ENCODE measurements at places on chromosomes 3 and 15. TPM values are rescaled to one million over a fixed set of nuclear protein-coding genes. Genes with fewer than 3 reads are reported as not detected.
A peak's percentile ranks its signal among the peaks of the same experiment; 100 is the strongest.

DNA sequence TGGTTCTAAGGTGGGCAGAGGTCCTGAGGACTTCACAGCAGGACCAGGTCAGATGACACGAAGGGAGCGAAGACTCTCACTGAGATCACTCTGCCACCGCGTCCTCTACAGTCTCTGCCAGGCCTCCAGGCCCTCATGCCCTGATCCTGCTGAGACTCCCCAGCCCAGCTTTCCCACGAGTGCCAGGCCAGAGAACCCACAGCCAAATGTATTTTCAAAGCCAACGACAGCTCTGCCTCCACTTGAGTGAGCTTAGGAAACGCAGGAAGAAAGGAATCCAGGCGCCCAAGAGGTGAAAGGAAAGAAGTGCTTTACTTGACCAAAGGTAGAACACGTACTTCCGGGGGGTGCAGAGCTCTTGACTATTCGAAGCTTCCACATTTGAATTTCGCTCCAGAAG lies 275.0 kb downstream of the XXYLT1 start:
- H3K4me3 ChIP-seq, result no peak overlapping the region
- peaks cover 4% of the 10 kb centered on the region for H3K27me3 ChIP-seq
- no peaks in the 10 kb centered on the region for H3K36me3 ChIP-seq
- no peaks in the 10 kb centered on the region for H3K4me1 ChIP-seq
- DNase-seq, result no peak

GRCh38 chr15:28068930-28069329 lies 30.2 kb downstream of the OCA2 start:
- no peak for DNase-seq
- no peak overlapping the region for H3K4me3 ChIP-seq
- H3K27me3 ChIP-seq, result peaks cover 21% of the 10 kb centered on the region
- no peaks in the 10 kb centered on the region for H3K4me1 ChIP-seq
- no peaks in the 10 kb centered on the region for H3K36me3 ChIP-seq

GRCh38 chr15:64233299-64233698 lies 70.5 kb upstream of the PPIB start:
- H3K4me3 ChIP-seq, result no peak overlapping the region
- H3K36me3 ChIP-seq, result peaks cover 4% of the 10 kb centered on the region
- no peak overlapping the region for H3K27ac ChIP-seq
- DNase-seq, result no peak

- H3K27ac ChIP-seq, result peak overlapping the region; percentile 51
- DNase-seq, result no peak
- H3K27me3 ChIP-seq, result peaks cover 4% of the 10 kb centered on the region
- H3K4me1 ChIP-seq, result peaks cover 23% of the 10 kb centered on the region
These were observed 1.1 kb downstream of the TFDP2 start for GRCh38 chr3:142148044-142148791.

DNA sequence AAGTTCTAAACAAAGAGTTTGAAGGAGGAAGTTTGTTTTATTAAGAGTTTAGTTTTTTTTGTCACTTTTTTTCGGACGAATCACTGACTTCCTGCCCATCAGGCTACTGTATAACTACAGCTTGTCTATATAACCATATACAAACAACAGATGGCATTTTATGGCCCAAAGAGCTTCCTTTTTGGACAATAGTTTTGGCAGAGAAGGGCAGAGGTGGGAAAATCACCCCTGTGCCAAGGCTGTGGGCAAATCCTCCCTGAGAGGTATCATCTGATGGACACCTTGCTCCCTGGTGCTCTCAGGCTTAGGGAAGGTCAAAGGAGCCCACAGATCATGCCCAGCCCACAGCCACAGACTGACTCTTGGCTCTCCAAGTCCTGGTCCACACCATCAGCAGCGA lies 113.4 kb downstream of the OXNAD1 start:
- peak overlapping the region; percentile 85 for H3K27ac ChIP-seq
- H3K36me3 ChIP-seq, result peaks cover 91% of the 10 kb centered on the region
- no peak overlapping the region for H3K4me3 ChIP-seq
- H3K4me1 ChIP-seq, result peaks cover 82% of the 10 kb centered on the region
- DNase-seq, result no peak

HAUS2 gene
- total RNA-seq, result 42.2 TPM

- H3K4me3 ChIP-seq, result no peak overlapping the region
- peak; percentile 32 for DNase-seq
- H3K4me1 ChIP-seq, result peaks cover 13% of the 10 kb centered on the region
- H3K27ac ChIP-seq, result peak overlapping the region; percentile 82
- H3K27me3 ChIP-seq, result no peaks in the 10 kb centered on the region
These were observed 49.8 kb upstream of the SLC4A7 start for GRCh38 chr3:27533718-27534573.

GRCh38 chr3:11450015-11450414 lies 177.8 kb downstream of the ATG7 start:
- no peak overlapping the region for H3K4me3 ChIP-seq
- peaks cover 2% of the 10 kb centered on the region for H3K36me3 ChIP-seq
- H3K4me1 ChIP-seq, result no peaks in the 10 kb centered on the region
- H3K27ac ChIP-seq, result no peak overlapping the region

DNA sequence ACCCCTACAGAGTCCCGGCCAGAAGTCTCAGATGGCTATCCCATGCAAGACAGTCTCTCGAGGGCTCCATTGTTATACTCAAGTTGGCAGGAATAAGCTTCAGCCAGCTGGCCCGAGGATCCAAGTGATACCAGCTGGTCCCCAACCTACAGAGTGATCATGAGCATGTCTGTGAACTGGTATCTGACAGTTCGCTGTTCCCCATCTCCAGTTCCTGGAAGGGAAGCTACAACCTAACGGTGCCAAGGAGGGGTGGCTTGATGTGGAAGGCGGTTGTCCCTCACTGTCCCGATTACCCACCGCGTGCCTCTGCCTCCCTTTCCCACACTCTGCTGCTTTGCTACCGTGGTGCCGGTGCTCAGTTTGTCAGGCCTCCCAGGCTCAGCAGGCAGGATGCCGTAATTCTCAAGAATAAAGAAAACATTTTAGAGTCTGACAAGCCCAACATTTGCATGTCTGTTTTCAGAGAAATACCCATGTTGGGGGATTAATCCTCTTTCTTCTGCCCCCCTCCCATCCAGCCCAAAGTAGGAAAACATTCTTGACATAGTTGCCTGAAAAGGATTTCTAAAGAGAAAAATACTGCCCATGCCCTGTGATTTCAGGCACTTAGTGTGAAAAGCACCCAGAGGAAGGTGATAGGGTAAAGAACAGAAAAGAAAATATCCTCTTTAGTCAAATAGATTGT lies 49.4 kb upstream of the HES1 start:
- no peaks in the 10 kb centered on the region for H3K36me3 ChIP-seq
- peaks cover 11% of the 10 kb centered on the region for H3K4me1 ChIP-seq
- no peak overlapping the region for H3K4me3 ChIP-seq

GRCh38 chr15:83559310-83559966 lies 94.5 kb upstream of the ADAMTSL3 start:
- no peaks in the 10 kb centered on the region for H3K4me1 ChIP-seq
- no peak overlapping the region for H3K27ac ChIP-seq
- H3K27me3 ChIP-seq, result peaks cover 5% of the 10 kb centered on the region
- H3K36me3 ChIP-seq, result no peaks in the 10 kb centered on the region
- no peak overlapping the region for H3K4me3 ChIP-seq

GOLGA8R gene
- total RNA-seq, result 12.1 TPM

GRCh38 chr3:42525736-42526345 lies 23.4 kb downstream of the VIPR1 start:
- H3K4me1 ChIP-seq, result peaks cover 53% of the 10 kb centered on the region
- H3K4me3 ChIP-seq, result no peak overlapping the region
- peak overlapping the region; percentile 92 for H3K27ac ChIP-seq
- no peak for DNase-seq

CKMT1A gene
- not detected for total RNA-seq

DNA sequence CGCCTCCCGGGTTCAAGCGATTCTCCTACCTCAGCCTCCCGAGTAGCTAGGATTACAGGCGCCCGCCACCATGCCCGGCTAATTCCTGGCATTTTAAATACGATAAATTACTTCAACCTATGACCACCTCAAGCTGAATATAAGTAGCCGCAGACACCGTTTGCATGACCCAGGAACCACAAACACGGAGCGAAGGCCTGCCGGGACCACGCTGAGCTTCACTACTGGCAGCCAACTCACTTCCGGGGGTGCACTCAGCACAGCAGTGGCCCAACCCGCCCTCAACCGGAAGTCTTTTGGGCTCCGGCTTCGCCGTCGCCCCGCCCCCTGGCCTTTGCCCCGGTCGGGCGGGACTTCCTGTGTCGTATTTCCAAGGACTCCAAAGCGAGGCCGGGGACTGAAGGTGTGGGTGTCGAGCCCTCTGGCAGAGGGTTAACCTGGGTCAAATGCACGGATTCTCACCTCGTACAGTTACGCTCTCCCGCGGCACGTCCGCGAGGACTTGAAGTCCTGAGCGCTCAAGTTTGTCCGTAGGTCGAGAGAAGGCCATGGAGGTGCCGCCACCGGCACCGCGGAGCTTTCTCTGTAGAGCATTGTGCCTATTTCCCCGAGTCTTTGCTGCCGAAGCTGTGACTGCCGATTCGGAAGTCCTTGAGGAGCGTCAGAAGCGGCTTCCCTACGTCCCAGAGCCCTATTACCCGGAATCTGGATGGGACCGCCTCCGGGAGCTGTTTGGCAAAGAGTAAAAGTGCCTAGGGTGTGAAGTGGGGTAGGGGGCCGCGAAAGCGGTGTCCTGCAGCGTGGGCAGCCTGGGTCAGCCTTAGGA lies at the start of gene TIMMDC1:
TIMMDC1 (plus strand) TSS at position 362 of the 826 bp plus-strand sequence; CDS start at position 549, 187 bp downstream.
- peaks cover 32% of the 10 kb centered on the region for H3K4me1 ChIP-seq
- H3K27ac ChIP-seq, result peak within 1 kb of the TSS; percentile 98
- no peaks in the 10 kb centered on the region for H3K27me3 ChIP-seq

PLSCR1 gene
- 177 TPM for total RNA-seq

GRCh38 chr3:176430244-176431037 lies 766.8 kb downstream of the TBL1XR1 start:
- no peak for DNase-seq
- no peaks in the 10 kb centered on the region for H3K36me3 ChIP-seq
- H3K4me1 ChIP-seq, result no peaks in the 10 kb centered on the region
- H3K27ac ChIP-seq, result no peak overlapping the region
- H3K4me3 ChIP-seq, result no peak overlapping the region

GRCh38 chr15:64017082-64017588 lies 29.1 kb downstream of the DAPK2 start:
- DNase-seq, result no peak
- no peaks in the 10 kb centered on the region for H3K36me3 ChIP-seq
- no peak overlapping the region for H3K27ac ChIP-seq

DNA sequence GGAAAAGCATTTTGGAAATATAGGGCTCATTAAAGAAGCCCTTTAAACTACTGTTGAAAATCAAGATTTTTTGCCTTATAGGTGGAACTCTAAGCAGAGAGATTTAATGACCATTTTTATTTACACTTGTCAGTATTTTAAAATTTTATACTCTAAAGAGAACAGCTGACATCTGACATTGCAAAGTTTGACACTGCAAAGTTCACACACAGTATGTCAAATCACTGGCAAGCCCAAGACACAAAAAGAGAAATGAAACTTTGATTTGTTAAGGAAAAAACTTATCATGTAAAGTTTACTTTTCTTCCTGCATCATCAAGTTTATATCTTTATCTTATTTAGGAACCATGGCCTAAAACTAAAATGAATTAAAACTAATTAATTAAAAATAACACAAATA lies 40.2 kb downstream of the DPH6 start:
- H3K4me3 ChIP-seq, result no peak overlapping the region
- no peak for DNase-seq
- no peaks in the 10 kb centered on the region for H3K27me3 ChIP-seq
- H3K36me3 ChIP-seq, result no peaks in the 10 kb centered on the region

DNA sequence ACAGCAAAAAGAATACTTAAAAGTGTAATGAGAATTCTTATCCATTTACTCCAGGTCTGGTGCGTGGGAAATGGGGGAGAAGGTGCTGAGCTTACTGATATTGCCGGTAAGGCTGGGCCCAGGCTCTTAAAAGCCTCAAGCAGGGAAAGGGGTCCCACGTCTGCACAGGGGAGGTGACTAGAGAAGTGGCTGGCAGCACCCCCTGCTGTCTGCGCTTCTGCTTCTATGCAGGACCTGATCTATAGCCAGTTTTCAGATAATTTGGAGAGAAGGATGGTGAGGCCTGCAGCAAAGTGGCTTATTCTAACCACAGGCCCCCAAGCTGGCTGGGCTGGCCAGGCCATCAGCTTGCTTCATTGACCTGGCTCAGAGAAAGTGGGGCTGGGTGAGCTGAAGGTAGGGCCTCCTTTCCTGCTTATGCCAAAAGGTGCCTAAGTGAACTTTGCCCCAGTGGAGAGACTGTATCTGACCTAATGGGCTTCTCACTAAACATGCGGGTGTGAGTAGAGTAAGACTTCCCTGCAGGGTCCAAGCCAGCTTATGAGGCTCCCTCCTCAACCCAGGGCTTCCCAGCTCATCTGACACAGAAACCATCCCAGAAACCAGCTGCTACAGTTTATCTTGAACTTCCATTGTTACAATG lies 30.9 kb upstream of the ATP1B3 start:
- H3K4me3 ChIP-seq, result no peak overlapping the region
- no peaks in the 10 kb centered on the region for H3K36me3 ChIP-seq
- H3K27me3 ChIP-seq, result peaks cover 6% of the 10 kb centered on the region
- peak; percentile 50 for DNase-seq
- peaks cover 13% of the 10 kb centered on the region for H3K4me1 ChIP-seq

GASK1A gene
- total RNA-seq, result not detected

GRCh38 chr15:64855205-64855975 lies 13.7 kb downstream of the PLEKHO2 start:
- peaks cover 49% of the 10 kb centered on the region for H3K4me1 ChIP-seq
- H3K4me3 ChIP-seq, result no peak overlapping the region
- no peaks in the 10 kb centered on the region for H3K27me3 ChIP-seq
- H3K36me3 ChIP-seq, result peaks cover 57% of the 10 kb centered on the region

SCAMP5 gene
- total RNA-seq, result 1.1 TPM

DNA sequence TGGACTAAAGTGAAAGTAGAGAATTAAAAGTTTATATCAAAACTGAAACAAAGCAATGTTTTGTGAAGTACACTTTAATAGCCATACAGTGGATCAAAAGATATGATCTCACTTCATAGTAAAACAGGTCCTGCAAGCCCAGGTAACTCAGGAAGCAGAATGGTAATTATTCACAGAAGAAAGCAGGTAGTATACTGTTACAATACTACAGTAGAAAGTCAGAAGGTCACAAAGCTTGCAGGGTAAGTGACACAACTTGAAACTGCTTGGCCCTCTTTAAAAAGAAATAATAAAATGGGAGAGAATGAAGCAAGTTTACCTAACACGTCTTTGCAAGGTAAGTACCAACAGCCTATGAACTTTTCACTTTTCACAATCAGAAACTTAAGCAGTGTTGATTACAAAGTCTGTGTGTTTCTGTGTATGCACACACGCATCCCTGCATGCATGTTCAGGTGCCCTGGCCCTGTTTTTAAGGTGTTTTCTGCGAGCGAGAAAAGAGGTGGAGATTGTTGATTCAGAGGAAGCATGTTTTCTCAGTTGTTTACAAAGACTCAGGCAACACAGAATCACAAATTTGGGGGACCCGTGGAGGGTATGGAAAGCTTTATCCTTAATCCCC lies at the start of gene NAALADL2:
NAALADL2 (plus strand) TSS at position 221 of the 622 bp plus-strand sequence.
- no peak within 1 kb of the TSS for H3K27ac ChIP-seq
- H3K4me1 ChIP-seq, result no peaks in the 10 kb centered on the region
- DNase-seq, result no peak
- no peaks in the 10 kb centered on the region for H3K36me3 ChIP-seq
